ENCODE measurements at places on chromosomes 3 and 15.

GRCh38 chr15:56598991-56599390 is 134.1 kb upstream of the MNS1 start:
- no peak for DNase-seq

GRCh38 chr3:152039887-152040286 is 166.4 kb downstream of the SUCNR1 start:
- DNase-seq: no peak

GRCh38 chr15:94028809-94029208 is 202.6 kb upstream of the MCTP2 start:
- DNase-seq: no peak

- no peak for DNase-seq
These were observed 17.0 kb downstream of the TOPBP1 start for GRCh38 chr3:133644768-133645167.

GRCh38 chr3:99319961-99320360 is 318.4 kb upstream of the COL8A1 start:
- no peak for DNase-seq

GRCh38 chr3:132253262-132253878 is 63.8 kb upstream of the ACP3 start:
- no peak for DNase-seq

GRCh38 chr3:62809369-62809768 is 65.8 kb downstream of the CADPS start:
- DNase-seq: no peak

DNA sequence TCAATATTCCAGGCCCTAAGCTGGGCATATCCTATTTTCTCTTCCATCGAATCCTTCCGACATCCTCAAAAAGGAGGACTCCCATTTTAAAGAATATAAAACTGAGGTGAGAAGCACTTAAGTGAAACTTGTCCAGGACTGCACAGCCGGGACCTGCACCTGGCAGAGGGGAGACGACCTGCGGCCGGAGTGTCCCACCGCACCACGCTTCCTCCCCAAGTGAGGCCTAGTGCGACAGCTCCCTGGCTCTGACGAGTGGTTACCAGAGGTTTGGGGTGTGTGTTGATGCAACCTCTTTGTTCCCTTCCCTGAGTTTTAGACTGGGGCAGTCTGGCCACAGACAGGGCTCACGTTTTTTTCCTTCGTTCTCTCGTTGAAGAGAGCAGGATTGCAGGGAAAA is 24.9 kb upstream of the ATP2B2 start:
- DNase-seq: no peak

GRCh38 chr3:42762046-42762724 is 10.9 kb downstream of the CCDC13 start:
- DNase-seq: no peak

DNA sequence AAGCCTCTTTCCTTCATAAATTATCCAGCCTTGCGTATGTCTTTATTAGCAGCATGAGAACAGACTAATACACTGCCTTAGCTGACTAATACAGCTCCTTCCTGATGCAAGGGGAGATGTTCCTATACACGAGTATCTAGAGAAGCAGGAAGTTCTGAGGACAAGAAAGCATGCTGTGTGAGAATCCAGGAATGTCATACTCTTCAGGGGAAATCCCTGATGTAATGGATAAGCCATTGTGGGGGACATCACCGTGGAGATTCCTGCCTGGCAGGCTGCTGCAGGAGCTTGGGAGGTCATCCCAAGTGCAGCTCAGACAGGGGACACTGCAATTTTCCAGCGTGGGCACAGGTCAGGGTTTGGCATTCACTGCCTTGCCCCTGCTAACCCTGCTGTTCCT is 476.9 kb downstream of the NR2F2 start:
- DNase-seq: no peak

- DNase-seq: no peak
These were observed 12.9 kb downstream of the CSRNP1 start for GRCh38 chr3:39140341-39140971.

DNA sequence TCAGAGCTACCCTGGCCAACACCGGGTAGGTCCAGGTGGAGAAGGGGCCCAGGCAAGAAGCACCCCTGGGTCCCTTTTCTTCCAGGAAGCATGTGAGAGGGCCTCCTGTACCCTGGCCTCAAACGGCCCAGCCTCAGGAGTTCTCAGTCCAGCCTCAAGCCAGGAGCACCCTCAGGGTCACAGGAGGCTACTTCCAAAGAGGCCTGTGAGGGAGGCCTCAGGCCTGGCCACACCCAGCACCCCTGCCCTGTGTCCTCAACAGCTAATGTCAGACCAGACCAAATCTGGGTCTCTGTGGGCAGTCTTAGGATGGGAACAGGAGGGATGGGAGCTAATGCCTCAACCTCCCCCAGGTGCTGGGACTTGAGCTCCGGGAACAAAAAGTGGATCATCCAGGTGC is 23.5 kb downstream of the PTH1R start:
- no peak for DNase-seq

- DNase-seq: no peak
These were observed 123.2 kb upstream of the EPHA3 start for GRCh38 chr3:88984256-88984655.

GRCh38 chr15:91892436-91892835 is 38.9 kb downstream of the SLCO3A1 start:
- DNase-seq: no peak

DNA sequence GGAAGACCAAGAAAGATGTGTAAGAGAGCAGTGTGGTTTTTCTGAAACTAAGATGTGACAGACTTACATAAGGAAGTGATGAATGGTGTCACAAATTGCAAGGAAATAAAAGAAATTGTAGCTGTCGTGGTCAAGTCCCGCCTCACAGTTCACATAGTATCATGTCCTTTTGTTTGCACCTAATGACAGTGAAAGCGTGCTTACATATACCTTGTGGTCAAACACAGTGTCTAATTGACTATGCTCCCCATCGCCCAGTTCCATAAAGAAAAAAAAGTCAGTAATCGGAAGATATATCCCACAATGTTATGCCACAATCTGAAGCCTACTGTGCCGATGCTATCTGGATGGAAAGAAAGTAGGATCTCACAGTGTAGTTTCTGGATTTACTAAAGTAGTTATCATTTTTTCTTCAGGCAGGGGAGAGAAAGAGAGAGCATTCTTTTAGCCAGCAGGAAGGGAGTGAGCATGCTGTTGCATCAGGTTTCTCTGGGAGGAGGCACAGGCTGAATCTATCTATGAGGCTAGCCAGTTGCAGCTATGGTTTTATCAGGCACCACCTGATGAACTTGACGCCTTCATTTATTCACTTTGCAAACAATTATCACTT is 9.8 kb upstream of the PLSCR1 start:
- DNase-seq: no peak

DNA sequence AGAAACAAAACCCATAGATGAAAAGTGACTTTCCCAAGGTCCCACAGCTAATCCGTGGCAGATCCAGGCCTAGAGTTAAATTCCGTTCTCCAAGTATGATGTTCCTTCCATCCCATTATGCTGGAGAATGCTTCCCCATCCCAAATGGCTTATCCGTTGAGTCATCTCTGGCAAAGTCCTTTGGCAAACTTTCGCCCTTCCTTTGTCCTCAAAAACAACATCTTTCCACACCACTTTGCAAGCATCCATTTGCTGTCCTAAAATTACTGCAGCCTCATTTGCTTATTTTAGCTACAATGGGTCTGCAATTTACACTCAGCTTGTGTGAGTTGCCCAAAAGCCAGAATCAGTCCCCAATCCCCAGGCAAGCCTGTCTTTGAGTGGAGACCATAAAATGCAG is 304.0 kb upstream of the TLE3 start:
- no peak for DNase-seq

DNA sequence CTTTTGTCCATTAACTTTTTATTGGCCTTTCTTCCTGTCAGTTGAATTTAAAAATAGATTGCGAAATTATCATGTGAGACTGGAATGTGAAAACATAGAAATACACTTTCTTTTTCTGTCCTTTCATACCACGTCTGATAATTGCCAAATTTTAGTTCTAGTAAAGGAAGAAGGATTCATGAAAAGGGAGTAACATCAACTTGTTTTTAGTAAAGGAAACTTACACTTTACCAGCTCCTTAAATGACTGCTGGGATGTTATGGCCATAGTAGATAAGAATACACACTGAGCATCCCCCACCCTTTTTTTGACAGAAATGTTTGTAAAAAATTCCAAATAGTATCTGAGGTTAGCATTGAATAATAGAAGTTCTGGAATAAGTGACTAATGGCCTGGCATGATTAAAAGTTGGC is 137.9 kb downstream of the NEO1 start:
- DNase-seq: no peak

GRCh38 chr3:1513662-1514061 is 420.8 kb downstream of the CNTN6 start:
- no peak for DNase-seq

GRCh38 chr3:48125013-48125705 is 63.1 kb downstream of the CDC25A start:
- DNase-seq: no peak

DNA sequence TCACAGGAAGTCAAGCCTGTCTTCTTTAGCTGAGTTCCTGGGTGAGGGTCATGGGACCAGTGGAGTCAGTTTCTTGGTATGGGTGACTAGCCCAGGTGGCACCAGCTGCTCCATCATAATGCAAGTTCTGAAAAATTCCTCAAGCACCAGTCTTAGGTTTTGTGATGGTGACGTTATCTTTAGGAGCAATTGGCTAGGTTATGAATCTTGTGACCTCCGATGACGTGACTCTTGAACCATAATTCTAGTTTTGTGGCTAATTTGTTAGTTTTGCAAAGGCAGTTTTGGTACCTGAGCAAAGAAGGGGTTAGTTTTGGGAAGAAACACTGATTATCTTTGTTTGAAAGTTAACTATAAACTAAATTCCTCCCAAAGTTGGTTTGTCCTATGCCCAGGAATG is 608.4 kb downstream of the VGLL3 start:
- no peak for DNase-seq

DNA sequence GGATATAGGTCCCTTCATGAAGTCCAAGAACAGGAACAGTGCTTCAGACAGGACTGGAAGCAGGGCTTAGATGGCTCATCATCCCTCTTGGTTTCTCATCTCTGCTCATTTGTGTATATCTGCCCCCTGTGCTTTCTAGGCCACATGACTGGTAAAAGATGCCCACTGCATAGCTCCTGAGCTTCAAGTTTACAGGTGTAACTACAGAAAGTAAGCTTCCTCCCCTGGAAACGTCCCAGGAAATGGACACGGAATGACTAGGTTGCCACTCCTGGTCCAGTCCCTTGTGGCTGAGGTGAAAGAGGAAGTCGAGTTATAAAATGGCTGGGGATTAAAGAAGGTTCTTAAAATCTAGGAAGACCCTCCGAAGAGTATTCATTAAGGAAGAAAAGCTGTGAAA is 32.5 kb downstream of the MYO5A start:
- no peak for DNase-seq

- DNase-seq: no peak
These were observed 28.2 kb upstream of the TRIM59 start for GRCh38 chr3:160477750-160478149.

DNA sequence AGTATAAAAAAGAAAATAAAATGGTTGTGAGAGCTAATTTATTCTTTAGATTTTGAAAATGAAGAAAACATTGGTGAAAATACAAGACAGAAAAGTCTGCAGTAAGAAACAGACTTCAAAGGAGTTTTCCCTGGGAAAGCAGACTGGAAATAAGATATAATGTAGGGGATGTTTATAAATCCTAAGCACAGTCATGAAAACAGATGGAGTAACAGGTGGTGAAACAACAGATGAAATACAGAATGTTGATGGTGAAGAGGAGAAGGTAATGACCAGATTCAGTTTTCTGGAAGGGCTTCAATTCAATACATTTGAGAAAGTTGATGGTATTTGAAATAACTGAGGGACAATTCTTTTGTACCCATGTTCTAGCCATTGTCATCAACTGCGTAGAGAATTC is 353.9 kb downstream of the CHL1 start:
- DNase-seq: no peak

- DNase-seq: no peak
These were observed 5.6 kb upstream of the TNIK start for GRCh38 chr3:171465763-171466162.

DNA sequence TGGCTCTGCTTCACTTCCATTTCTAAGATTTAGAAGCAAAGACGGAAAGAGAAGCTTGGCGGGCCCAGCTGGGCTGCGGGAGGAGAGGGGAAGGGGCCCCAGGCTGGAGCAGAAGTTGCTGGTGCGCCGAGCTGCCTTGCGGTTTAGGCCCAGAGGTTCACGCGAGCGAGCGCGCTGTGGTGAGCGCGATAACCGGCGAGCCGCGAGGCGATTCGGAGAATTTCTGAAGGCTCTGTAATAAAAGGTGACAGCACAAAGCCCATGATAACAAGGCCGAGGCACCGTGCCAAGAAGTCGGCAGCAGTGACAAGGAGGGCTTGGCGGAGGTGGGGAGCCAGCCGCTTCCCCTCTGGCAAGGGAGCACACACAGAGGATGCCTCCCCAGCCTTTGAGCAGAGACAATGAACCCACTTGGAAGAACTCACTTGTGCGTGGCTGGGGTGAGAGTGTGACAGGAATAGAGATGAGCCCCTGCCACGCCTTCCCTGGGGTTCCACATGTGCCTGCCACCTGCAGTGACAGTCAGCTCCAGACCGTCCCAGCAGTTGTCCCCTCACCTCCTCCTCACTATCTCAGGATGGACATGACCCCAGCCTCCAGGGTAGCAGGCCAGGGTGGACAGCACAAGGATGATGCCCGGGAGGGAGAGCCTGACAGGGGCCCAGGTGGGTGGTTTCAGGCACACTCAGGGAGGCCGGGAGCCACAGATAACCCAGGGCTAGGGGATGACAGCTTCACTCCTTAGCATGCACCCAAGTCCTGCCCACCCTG is 315.2 kb downstream of the UACA start:
- peak; percentile 33 for DNase-seq

DNA sequence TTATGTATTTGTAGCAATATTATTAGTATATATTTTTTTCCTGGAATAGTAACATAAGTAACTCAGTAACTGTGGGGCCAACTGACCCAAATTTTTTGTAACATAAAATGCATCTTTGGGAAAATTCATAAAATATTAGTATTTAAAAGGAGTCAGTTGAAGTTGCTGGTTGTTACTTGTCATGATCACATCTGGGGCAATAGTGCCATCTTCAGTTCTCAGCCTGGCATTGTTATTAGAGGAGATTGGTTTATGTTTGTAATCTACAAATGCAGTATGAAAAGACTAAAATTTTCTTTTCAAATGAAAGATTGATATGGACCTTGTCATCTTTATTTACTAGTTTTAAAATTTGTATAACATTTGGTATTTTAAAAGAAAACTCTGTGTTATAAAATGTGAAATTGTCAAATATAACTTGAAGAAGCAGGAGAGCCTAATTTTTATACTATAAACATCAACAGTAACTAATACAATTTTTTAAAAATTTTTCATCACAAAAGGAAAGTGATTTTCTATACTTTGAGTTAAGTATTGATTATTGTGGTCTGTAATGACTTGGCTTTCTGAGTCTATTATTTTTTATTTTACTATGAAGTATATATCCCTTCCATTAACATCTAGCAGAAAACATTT is 38.8 kb upstream of the MLF1 start:
- no peak for DNase-seq

DNA sequence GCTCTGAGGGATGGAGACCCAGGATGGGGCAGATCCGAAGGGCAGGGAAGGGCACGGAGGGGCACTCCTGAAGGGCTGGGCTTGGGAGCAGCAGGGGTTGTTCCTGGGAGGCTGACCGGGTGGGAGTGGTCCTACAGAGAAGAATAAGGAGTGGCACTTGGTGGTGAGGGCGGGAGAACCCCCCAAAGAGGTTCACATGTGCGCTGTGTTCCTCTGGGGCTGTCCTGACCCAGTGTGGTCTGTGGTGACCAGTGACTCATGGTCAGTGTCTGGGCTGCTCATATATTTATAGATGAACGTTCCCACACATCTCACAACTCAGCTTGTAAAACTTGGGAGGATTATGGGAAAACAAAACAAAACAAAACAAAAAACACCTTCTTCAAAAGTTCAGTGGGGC is 10.0 kb downstream of the TRPM1 start:
- DNase-seq: no peak
